ENCODE measurements at places on chromosomes 16 and 17.

DNA sequence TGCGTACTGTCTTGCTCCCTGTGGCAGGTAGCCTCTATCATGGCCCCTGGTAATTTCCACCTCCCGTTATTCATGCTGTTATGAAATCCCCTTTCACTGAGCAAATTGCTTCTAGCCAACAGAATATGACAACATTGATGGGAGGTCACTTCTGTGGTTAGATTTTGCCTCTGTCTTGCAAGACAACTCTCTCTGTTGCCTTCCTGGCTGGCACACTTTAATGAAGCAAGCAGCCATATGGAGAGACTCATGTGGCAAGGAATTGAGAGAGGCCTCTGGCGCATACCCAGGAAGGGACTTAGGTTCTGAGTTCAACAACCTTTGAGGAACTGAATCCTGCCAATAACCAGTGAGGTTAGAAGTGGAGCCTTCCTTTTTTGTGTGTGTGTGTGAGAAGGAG lies 51.8 kb upstream of the GPRC5B start:
- no peak for DNase-seq

DNA sequence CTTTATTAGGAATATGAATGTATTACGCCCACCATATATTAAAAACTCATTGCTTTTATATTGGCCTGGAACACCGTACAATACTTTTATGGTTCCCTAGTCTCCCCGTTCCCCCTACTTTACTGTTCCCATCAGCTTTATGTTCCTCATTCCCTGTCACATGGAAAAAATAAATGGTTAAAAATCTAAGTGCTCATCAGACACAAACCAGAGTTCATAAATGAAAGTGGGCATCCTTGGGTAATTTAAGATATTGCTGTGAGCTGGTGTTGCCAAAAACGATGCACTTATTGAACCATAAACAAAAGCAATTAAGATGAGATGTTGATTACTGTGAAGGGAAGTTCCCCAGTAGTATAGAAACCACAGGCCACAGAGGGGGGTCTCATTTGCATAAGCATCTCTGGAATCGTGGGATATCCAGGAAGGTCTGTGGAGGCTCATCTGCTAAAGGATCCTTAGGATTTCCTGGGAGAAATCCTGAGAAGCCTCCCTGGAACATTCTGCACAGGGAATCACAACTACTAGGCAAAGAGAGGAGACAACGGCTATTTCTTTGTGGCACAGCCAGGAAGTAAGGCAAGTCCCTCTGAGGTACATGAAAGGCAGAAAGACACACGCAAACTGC lies 591.4 kb upstream of the CDH11 start:
- DNase-seq = peak; percentile 36

DNA sequence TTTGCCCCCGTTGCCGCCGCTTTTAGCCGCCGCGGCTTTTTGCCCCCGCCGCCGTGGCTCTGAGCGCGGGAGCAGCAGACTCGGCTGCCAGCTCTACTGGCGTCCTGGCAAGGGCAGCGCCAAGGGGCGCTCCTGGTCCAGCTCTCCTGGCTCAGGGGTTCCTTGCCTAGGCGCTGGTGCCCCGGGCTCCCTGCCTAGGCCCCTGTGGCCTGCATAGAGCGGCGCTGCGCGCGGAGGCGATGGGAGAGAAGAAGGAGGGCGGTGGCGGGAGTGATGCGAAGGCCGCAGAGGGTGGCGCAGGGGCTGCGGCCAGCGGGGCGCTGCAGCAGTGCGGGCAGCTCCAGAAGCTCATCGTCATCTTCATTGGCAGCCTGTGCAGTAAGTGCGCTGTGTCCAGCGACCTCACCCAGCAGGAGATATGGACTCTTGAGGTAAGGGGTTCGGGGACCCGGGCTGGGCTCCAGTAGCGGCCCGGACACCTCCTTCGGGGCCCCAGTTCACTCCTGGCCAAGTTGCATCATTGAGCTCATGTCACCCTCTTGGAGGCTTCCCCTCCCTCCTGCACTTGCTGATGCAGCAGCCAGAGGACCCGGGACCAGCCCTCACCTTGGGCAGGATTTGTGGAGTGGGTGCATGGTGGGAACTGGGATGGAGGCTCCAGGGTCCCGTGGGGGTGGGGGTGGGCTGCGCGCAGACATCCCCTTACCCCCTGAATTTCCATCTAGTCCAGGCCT lies 1344.4 kb downstream of the TP53TG3F start:
- no peak for DNase-seq

GRCh38 chr16:49540836-49541235 lies 167.2 kb downstream of the C16orf78 start:
- no peak for DNase-seq

DNA sequence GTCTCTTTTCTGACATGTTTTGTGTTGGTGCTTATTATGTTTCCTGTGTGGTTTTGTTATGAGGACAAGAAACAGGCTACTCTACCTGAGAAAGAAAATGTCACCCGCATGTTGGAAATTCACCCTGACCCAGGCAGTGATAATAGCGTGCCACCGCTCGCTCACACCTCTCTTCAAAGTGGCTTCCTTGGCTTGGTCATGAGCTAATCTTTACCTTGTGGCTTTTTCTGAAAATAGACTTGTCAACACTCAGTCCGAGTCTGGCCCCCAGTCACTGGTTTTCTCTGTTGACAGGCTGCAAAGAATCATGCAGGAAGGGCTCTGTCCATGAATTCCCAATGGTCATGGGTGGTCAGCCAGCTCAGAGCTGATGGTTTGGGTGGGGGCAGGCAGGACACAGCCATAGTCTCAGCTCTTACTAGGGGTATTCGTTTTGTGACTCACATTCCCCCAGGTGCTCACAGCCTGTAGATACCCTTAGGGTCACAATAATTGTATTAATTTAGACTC lies 121.3 kb upstream of the CACNG5 start:
- no peak for DNase-seq

DNA sequence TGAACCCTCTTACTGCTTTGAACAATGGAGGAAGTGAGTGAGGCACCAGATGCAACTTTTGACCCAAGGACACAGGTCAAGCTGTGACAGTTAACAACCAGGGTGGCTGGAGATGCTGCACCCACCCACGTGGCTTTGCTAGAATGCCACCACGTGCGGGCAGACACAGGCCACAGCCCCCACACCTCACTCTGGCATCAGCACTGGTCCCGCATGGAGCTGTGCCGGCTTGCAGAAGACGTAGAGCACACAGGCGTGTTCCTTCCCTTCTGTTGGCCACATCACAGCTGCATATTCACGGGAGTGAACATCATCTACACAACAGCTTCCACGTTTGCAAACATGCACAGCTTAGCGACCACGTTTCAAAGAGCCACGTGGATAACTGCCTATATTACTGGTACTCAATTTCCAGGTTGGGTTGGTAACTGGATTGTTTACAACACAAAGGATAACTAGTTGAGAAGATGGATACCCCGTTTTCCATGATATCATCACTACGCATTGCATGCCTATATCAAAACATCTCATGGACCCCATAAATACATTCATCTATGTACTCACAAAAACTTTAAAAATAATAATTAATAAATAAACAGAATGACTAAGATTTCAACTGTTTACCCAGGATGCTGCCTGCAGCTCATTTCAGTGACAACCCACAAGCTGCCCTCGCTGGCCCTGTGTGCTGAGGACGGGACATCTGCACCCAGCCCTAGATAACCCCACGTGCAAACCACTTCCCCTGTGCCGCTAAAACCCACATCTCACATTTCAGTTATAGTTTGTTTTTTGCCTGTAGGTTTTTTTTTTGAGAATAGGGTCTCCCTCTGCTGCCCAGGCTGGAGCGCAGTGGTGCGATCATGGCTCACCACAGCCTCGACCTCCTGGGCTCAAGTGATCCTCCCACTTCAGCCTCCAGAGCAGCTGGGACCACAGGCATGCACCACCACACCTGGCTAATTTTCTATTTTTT lies 132.0 kb downstream of the ANKRD11 start:
- no peak for DNase-seq

- DNase-seq = no peak
Measured at GRCh38 chr17:3986270-3986938, 22.2 kb upstream of the ATP2A3 start.

DNA sequence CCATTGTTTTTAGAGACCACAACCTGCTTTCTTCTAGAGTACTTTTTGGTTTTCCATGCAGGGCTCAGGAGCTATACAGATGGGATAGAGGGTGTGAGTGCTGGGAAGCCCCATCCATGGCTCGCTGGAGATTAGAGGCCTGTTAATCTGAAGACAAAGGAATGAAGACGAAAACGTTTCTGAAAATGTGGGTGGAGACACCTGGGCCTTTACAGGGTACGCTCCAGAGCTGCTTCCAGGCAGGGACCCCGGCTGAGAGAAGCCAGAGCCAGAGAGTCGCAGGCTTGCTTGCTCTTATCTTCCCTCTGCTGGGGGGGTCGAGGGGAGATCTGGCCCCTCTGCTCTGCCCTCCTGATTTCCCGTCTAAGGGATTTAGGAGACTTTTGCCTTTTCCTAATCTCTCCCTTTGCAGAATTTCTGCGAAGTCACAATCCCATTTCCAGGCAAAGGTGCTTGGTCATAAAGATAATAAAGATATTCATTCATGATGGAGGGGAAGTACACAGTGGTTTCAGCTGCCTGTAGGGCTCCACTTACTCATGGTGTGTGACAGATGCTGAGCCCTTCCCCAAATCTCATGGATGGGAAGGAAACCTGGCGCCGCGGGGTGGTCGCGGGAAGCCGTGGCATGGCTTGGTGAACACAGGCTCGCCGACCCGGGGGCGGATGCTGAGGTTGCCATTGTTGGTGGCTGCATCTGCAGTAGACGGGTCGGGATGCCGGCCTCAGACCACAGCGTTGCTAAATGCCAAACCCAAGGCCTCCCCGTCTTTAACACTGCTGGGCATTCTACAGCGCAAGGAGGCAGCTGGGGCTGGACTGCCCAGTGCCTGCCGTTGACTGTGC lies 4.8 kb upstream of the SOCS3 start:
- DNase-seq = peak; percentile 81

DNA sequence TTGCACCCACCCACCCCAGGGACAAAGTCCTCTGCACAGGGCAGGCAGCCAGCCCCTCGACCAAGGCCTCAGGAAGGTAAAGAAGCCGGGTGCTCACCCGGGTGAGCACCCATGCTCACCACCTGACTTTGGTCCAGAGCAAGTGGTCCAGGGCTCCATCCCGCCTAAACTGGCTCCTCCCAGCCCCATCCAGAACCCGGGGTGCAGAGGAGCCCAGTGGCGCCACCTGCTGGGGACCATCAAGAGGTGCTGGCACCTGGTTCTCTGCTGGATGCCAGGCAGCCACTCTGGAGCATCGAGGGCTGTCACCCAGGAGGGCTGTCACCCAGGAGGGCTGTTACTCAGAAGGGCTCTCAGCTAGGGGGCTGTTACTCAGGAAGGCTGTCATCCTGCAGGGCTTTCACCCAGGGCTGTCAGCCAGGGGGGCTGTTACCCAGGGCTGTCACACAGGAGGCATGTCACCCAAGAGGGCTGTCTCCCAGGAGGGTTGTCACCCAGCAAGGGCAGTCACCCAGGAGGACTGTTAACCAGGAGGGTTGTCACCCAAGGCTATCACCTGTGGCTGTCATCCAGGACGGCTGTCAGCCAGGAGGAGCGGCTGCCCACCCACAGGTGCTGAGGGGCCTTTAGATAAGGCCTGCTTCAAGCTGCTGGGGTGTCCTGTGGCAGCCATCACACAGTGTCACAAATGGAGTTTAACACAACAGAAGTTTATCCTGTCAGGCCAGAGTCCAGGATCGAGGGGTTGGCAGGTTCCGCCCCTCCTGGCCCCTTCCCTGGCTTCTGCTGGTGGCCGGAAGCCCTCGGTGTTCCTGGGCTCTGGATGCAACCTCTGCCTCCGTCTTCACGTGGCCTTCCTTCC lies 98.5 kb downstream of the TNFRSF13B start:
- DNase-seq = peak; percentile 71

GRCh38 chr17:71502443-71502842 lies 618.4 kb upstream of the SOX9 start:
- no peak for DNase-seq

DNA sequence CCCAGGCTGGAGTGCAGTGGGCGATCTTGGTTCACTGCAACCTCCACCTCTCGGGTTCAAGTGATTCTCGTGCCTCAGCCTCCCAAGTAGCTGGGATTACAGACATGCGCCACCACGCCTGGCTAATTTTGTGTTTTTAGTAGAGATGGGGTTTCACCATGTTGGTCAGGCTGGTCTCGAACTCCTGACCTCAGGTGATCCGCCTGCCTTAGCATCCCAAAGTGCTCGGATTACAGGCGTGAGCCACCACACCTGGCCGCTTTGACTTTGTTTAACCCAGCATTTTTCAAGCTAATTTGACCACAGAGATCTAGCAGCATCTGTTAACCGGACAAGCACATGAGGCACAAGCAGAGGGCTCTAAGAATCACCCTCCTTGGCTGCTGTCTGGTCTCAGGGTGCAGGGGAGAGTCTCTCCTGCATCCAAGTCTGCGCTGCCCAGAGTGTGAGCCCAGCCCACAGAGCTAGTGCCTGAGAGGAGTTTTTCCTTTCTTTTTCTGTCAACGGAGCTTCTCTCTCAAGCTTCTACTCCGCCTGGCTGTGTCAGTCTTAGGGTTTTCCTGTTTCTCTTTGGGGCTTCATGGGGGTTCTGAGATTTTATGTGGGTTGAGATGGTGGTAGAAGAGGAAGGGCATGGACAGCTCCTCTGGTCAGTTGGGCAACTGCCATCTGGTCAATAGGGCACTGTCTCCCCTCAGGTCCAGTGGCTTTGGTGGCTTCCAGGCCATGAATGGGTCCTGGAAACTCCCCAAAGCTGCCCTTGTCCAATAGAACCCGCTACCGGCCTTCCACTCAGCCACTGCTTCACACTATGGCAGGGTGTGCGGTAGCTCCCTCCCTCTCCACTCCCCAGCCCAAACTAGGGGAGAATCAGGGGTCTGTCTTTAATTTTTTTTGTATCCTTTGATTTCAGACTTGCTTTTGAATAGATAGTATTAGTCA lies 59.6 kb downstream of the TNFRSF13B start:
- DNase-seq = no peak

- no peak for DNase-seq
Measured at GRCh38 chr16:754656-755055, 5.9 kb upstream of the MSLN start.

GRCh38 chr16:21568502-21569189 lies 30.7 kb upstream of the METTL9 start:
- no peak for DNase-seq

- DNase-seq = no peak
Measured at GRCh38 chr16:19625039-19625438, 69.5 kb downstream of the VPS35L start.

DNA sequence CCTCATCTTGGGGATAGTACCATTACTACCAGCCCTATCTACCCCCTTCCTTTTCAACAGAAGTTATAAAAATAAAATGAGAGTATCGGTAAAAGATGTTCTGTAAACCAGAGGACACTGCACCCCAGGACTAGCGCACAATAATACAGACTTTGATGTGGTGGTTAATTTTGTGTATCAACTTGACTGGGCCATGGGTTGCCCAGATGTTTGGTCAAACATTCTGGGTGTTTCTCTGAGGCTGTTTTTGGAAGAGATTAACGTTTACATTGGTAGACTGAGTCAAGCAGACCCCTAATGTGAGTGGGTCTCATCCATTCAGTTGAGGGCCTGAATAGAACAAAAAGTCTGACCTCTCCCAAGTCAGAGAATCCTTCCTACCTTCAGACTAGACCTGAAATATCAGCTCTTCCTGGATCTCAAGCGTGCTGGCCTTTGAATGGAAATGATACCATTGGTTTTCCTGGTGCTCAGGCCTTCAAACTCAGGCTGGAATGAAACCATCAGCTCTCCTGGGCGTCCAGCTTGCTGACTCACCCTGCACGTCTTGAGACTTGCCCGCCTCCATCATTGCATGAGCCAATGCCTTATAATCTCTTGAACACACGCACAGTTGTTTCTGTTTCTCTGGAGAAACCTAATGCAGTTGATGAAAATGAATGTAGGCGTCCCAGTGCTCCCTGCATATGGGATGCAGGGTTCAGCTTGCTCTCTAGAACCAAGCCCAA lies 10.1 kb downstream of the MRM1 start:
- DNase-seq = no peak

GRCh38 chr16:21192991-21193390 lies 18.4 kb downstream of the ZP2 start:
- no peak for DNase-seq
